Activated CD4-positive, CD25-positive, alpha-beta regulatory T cell (primary cell): ENCODE measurements at places on chromosomes 6 and 20.

- DNase-seq: no peak
Observed at GRCh38 chr6:146429831-146430230, 113.8 kb upstream of the RAB32 start.

GRCh38 chr6:14903176-14904038 is 342.5 kb upstream of the JARID2 start:
- no peak for DNase-seq

DNA sequence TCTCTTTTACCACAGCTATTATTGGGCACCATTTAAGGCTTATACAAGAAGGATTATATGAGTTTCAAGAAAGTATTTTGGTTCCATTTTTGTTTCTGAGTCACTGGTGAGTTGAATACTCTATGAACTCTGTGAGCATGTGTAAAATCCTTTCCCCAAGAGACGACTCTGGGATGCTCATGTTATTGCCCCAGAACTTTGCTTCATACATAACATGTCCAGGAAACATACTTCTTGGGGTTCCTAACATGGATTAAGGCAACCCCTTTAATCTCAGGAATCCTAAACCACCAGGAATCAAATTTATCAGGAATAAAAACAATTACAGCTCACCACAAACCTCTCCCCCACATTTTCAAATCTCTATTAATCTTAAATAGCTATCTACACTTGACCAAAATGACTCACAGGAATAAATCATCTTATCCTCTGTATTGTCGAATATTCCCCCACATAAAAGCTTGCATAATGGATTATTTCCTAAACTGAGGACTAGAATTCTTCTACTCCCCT is 117.5 kb upstream of the COL21A1 start:
- no peak for DNase-seq

DNA sequence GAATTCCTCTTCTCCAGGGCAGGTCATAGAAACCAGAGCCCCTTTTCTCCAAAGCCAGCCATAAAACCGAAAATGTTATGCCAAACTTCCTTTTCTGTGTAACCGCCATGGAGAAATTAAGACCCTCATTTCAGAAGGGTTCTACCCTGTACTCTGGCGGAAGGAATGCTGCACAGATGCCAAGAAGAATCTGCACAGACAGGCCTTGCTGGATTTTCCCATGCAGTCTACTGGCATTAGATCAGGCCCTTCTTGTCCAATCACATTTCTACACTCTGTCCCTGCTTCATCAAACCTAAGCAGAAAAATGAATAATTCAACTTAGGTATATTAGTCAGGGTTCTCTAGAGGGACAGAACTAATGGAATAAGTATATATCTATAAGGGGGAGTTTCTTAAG is 43.2 kb upstream of the MC3R start:
- DNase-seq: no peak

DNA sequence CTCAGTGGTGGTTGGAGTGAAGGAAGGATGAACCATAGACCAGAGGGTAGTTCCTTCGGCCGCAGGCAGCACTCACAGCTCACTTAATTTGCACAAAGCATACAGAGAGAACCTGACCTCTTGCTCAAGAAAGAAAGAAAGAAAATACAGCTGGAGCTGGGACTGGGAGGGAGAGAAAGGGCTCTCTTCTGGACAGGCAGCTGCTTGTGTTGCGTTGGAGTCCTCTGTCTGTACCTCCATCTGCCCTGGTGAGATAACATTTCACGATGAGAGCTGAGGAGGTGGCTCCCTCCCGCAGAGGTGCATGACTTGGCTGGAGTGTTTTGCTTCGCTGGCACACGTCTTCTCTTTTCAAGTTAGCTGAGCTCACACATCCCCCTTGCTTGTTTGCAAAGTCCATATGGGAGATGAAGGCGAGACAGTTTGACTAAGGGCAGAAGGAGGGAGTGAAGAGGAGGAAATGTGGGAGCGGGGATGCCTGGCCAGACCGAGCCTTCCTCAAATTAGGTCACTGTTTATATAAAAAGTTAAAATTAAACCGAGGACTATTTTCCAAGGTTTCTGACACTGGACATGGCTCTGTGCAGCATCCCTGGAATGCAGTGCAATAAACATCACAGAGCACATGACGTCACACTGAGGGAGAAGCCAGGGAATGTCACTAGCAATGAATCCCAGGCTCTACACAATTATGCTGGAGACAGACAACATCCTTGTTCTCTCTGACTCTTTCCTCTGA is 359.4 kb downstream of the CD83 start:
- no peak for DNase-seq

GRCh38 chr6:27834879-27835549 is 77.2 kb downstream of the OR2B2 start:
- DNase-seq: no peak

GRCh38 chr20:47262365-47263013 is 94.0 kb downstream of the ZMYND8 start:
- DNase-seq: no peak

- DNase-seq: no peak
Observed at GRCh38 chr6:154276810-154277628, 79.6 kb downstream of the IPCEF1 start.

DNA sequence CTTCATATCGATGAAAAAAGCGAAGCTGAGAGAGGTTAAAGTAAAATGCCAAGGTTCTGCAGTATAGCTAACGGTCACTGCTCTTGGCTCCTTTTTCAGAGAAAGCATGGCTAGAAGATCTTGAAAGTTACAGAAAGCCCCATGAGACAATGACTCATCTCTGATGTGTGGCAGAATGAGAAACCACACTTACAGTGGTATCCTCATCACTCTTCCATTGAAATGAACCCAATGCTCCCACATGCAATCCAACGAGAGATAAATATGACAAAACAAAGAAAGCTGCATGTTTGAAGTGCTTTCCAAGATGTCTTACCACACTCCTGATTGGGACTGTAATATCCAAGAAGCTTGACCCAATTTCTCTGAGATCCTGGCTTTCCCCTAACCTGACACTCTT is 694.9 kb downstream of the PRKN start:
- no peak for DNase-seq

GRCh38 chr20:23145281-23145700 is 59.2 kb upstream of the CD93 start:
- DNase-seq: no peak
